Stimulated activated CD4-positive, alpha-beta T cell treated with anti-CD3 and anti-CD28 coated beads, Interleukin-2, amount 100 ng/mL, for 24 hours (primary cell): ENCODE measurements at places on chromosomes 7 and 10.

DNA sequence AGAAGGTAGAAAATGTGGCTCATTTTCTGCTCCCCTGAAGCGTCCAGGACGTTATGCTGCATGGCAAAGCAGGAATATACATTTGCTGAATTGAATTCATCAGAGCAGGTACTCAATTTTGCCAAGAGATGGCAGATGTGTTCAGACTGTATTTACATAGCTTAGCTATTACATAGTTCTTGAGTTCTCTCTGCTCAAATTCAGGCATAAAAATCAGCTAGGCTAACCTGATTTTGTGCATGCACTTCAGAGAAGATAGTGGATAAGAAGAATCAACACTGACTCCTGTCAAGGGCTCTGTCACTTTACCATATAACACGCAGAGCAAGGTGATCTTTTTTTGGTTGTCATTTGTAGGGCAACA lies 209.2 kb upstream of the FAM3C start:
- no peak for DNase-seq

- no peak for DNase-seq
These were observed 58.8 kb upstream of the ZNF804B start for GRCh38 chr7:88700725-88701124.

DNA sequence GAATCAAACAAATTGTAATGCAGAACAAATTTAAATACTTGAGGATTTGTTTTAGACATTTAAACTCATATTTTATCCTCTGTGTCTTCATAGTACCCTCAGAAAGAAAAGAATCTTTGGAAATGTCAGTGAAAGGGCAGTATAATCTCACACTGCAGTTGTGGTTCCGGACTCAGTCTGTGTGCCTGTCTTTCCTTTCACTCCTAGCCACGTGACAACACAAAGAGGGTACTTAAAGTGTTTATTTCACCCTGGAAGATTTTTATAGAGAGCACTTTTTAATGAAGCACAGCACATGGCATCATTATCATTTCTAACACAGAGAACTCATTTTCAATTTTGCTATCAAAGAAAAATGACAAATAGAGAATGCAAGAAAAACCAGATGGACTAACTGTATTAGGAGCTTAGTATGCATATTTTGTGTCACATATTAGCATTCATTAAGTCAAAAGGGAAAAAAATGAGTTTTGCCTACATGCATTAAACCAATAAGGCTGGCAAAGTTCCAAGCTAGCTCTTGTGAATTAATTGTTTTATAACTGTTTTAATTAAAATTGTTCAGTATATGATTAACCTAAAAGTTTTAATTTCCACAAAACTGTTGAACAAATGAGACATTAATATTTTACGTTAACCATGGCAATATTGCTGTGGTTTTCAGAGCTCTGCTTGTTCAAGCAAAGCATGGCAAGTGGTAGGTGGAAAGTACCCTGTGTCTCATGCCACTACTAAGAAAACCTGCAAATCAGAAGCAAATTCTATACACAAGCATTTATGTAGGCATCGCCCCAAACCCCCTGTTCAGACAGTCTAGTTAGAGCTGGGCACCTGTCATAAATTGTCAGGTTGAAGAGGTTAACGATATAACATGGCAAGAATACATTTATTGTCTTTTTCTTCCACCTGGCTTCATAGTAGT lies 65.9 kb downstream of the AUTS2 start:
- DNase-seq = no peak

DNA sequence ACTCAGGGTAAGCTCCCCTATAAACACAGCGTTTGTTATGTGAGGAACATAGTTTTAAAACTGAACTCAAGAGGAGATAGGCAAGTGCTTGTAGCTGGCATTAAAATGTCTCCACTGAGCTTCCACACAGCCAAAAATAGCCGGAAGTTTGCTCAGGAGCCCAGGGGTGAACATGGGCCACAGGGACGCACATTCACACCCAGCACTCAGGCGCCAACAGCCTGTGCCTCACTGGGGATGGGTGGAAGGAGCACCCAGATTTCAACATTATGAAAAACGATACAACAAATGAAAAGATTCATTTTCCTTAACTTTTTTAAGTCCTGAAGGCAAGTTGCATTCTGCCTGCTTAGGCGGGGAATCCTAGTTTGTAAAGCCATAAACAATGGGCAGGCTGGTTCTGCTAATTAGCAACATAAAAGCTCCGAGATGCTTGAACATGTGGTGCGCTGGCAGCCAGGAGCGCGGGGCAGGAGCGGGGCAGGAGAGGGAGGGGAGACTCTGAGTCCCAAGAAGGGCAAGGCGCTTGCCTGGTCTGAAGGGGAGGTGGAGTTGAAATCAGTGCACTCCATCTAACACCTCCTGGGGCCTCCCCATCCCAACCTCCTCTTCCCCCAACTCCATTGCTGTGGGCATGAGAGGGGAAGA lies 235.9 kb downstream of the COBL start:
- no peak for DNase-seq

DNA sequence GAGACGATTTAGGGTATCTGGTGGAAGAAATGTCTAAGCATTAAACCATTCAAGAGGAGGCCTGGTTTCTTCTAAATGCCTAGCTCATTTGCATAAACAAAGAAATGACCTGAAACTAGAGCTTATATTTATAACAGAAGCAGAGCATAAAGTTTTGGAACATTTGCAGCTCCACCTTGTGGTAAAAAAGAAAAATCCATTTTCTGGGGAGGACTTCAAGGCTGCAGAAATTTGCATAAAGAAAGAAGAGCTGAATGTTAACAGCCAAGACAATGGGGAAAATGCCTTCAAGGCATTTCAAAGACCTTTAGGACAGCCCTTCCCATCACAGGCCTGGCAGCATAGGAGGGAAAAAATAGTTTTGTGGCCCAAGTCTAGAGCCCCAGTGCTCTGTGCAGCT lies 362.0 kb downstream of the ZNF248 start:
- no peak for DNase-seq

- no peak for DNase-seq
These were observed 862 bp upstream of the SHH start for GRCh38 chr7:155813125-155813524.

GRCh38 chr10:69374242-69374641 lies 42.5 kb downstream of the TACR2 start:
- no peak for DNase-seq

DNA sequence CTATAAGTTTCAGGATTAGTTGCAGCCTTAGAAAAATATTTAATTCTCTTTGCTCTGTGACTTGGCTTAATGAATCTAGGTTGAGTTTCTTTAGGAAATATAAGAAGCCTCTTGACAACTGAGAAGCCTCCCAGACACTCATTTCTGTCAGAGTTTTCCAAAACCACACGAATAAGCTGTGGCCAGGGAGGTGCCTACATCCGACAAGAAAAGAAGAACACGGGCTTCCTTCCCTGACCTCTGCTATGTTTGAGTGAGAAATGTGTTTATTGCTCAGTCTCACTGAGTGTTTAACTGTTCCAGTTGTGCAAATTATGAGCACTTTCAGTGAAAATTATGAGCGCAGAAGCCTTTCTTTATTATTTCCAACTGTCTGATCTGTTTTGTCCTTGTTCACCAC lies 105.0 kb downstream of the TRIL start:
- no peak for DNase-seq

GRCh38 chr10:119291223-119291900 lies 84.0 kb downstream of the GRK5 start:
- no peak for DNase-seq

- DNase-seq = no peak
These were observed 2.1 kb upstream of the FLNC start for GRCh38 chr7:128827971-128828711.

- no peak for DNase-seq
These were observed 203.1 kb upstream of the PDE1C start for GRCh38 chr7:32273297-32273696.

DNA sequence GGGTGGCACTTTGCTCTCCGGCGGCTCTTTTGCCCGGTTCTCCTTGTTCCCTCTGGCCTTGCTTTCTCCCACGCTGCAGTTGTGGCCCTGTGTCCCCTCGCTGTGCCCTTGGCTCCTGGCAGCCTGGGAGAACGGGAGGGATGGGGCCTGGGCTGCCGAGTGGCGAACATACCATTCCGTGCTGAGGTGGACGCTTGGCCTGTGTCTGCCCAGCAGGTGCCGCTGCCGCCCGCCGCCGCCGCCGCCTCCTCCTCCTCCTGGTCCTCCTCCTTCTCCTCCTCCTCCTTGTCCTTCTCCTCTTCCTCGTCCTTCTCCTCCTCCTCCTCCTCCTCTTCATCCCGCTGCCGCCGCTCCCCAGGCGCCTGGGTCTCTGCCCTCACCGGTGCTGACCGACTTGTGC lies 36.0 kb downstream of the AGAP3 start:
- no peak for DNase-seq

- DNase-seq = no peak
These were observed 5.4 kb downstream of the PPP2R2D start for GRCh38 chr10:131906269-131906639.

DNA sequence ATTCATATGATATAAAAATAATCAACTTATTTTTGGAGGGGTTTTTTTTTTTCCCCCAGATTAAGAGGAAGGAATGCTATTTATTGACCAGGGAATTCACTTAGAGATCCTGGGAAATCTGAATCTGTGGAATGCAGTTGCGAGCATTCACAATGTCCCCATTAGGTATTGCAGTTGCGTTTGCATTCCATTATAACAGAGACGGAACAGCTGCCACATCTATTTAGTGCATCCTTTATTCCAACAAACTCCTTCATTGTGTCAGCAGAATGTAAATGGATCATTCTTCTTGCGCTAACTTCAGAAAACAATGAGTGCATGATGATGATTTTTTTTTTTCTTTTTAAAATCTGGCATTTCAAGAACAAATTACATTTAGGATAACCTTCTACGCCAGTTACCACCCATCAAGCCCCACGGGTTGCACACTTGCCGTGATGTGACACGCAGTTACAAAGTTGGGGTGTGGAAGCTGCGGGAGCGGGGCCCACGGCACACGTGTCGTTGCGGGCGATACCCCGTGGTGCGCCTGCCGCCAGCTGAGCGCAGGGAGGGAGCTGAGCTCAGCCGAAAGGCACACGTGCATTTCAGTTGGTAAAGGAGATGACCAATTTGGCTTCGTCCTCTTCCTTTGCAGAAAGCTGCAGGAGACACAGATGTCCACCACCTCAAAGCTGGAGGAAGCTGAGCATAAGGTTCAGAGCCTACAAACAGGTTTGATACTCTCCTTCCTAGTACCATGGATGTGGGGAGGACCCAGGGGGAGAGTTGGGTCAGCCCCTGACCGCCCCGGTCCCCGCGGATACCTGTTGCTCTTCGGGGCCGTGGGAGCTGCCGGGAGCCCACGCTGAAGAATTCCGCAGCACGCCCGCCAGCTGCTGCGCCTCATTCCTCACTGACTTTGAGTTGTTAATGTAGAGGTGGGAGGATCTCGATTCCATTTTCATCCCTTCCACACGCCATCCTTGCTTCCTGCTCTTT lies 175.3 kb upstream of the SH2B2 start:
- no peak for DNase-seq

GRCh38 chr10:114879541-114880158 lies 58.1 kb downstream of the FHIP2A start:
- DNase-seq = peak; percentile 50

- DNase-seq = no peak
These were observed 14.8 kb downstream of the LRRC27 start for GRCh38 chr10:132346806-132347205.

DNA sequence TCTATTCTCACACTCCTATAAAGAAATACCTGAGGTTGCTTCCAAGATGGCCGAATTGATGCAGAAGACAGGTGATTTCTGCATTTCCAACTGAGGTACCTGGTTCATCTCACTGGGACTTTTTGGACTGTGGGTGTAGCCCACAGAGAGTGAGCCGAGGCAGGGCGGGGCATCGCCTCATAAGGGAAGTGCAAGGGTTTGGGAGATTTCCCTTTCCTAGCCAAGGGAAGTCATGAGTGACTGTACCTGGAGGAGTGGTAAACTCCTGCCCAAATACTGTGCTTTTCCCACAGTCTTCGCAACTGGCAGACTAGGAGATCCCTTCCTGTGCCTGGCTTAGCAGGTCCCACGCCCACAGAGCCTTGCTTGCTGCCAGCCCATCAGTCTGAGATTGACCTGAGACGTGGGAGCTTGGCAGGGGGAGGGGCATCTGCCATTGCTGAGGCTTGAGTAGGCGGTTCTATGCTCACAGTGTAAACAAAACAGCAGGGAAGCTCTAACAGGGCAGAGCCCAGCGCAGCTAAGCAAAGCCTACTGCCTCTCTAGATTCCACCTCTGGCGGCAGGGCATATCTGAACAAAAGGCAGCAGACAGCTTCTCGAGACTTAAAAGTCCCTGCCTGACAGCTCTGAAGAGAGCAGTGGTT lies 152.2 kb downstream of the ARL4A start:
- DNase-seq = no peak

GRCh38 chr10:27820637-27821036 lies 75.0 kb upstream of the MKX start:
- DNase-seq = no peak

DNA sequence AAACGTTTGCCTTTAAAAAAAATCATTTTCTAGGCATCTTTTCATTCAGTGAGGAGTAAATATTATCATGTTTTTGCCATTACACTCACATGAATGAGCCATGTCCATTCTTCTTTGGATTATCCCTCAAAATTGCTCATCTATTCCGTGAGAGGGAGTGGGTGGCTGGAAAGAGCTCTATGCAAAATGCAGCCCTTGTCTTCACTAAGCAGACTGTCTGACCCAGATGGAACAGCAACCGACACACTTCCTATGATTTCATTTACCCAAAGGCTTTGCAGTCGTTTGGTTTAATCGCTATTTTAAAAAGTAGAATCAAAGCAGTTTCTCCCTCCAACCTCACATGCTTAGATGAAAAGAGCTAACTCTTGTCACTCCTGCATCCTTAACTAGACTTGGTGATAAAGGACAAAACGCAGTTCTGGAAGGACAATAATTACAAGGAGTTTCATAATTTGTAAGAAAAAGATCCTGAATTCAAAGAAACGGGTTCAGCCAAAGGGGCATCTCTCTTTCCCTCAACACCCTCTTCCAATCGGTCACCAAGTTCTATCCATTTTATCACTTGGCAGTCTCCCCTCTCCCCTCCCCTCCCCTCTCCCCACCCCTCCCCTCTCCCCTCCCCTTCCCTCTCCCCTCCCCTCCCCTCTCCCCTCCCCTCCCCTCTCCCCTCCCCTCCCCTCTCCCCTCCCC lies 198.1 kb upstream of the STK17A start:
- DNase-seq = no peak

GRCh38 chr10:7436490-7437100 lies 25.8 kb upstream of the SFMBT2 start:
- DNase-seq = no peak

GRCh38 chr7:88260719-88261118 lies 40.9 kb upstream of the SRI start:
- DNase-seq = no peak

GRCh38 chr10:125172694-125173093 lies 12.3 kb upstream of the CTBP2 start:
- DNase-seq = no peak

- DNase-seq = no peak
These were observed 8.0 kb upstream of the EPHA1 start for GRCh38 chr7:143416565-143417149.

DNA sequence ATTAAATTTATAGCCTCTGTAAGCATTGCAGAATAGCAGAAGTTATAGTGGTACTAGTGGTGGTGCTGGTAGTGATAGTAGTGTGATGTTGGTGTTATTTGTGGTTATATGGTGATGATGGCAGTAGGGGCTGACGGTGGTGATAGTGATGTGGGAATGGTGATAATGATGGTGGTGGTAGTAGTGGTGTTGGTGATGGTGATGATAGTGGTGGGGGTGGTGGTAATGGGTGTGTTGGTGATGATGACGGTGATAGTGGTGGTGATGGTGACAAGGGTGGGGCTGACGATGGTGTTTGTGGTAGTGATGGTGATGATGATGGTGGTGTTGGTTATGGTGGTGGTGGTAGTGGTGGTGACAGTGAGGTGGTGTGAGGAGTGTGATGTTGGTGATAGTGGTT lies 54.4 kb upstream of the MGAM2 start:
- no peak for DNase-seq
